Fibroblast of lung (primary cell): ENCODE measurements at places on chromosomes 7 and 10. TPM values are rescaled to one million over a fixed set of nuclear protein-coding genes. Genes with fewer than 3 reads are reported as not detected.
A peak's percentile ranks its signal among the peaks of the same experiment; 100 is the strongest.

The STOX1 gene
- 0.05 and 0.08 TPM in 2 replicates for polyA plus RNA-seq

DNA sequence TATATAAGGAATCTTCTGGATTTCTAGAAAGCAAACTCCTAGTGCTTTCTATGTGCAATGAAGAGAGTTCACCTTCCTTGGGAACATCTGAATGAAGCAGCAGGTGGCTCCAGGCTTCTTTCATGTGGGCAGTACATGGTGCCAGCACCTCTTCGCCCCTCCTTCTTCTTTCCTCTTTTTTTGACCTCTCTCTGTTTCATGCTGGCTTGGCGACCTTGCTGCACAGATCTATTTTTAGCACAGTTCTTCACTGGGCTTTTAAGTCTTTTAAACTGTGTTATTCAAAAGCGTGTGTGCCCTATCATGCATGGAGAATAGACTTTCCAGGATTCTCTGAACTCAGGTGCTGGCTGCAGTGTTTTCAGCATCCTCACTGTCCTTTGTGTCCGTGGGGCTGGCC is 400.3 kb upstream of the PRKCQ start:
- no peaks in the 10 kb centered on the region for H3K27me3 ChIP-seq
- no peaks in the 10 kb centered on the region for H3K4me1 ChIP-seq
- H3K4me3 ChIP-seq, result no peak overlapping the region
- DNase-seq, result no peak

- no peak overlapping the region for H3K4me3 ChIP-seq
- peaks cover 6% of the 10 kb centered on the region for H3K4me1 ChIP-seq
- H3K27ac ChIP-seq, result peak overlapping the region; percentile 13
- H3K36me3 ChIP-seq, result no peaks in the 10 kb centered on the region
Observed at GRCh38 chr10:86779220-86780017, 23.0 kb downstream of the BMPR1A start.

DNA sequence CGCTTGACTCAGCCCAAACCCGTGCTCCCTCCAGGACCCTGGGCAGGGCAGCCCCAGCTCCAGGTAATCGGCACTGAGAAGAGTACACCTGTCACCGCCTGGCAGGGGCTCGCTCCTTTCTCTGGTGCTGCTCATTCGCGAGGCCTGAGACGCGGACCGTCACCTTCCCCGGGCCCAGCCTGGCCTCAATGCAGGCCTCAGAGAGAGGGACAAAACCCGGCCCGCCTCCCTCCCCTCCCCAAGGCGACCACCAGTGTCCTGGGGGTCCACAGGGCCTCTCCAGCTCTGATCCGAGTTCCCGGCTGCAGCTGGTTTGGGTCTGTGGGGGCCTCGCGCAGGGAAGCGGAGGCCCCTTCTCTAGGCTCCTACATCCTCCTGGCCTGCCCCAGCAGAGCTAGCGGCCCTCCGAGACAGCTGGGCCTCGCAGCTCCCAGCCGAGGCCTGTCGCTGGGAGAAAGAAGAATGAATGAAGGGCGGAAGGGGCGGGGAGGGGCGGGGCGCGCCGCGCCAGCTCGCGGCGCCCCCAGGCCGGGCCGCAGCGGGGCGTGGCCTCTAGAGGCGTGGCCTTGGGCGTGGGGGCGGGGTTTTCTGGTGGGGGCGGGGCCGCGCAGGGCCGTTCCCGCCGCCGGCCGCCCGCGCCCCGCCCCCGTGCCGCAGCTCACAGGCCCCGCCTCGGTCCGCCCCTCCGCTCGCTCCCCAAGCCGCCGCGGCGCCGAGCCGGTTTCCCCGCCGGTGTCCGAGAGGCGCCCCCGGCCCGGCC is at the start of gene LIMK1:
Gene LIMK1, plus strand, starts transcription at position 688 of the 760 bp plus-strand sequence. CDS start 187 bp downstream, outside the sequence.
- no peaks in the 10 kb centered on the region for H3K27me3 ChIP-seq
- peaks cover 3% of the 10 kb centered on the region for H3K36me3 ChIP-seq
- H3K27ac ChIP-seq, result peak within 1 kb of the TSS; percentile 58
- peaks cover 13% of the 10 kb centered on the region for H3K4me1 ChIP-seq

- no peaks in the 10 kb centered on the region for H3K4me1 ChIP-seq
- DNase-seq, result no peak
- peaks cover 3% of the 10 kb centered on the region for H3K27me3 ChIP-seq
- no peak overlapping the region for H3K27ac ChIP-seq
- H3K4me3 ChIP-seq, result no peak overlapping the region
- no peaks in the 10 kb centered on the region for H3K36me3 ChIP-seq
Observed at GRCh38 chr10:71799112-71799511, 25.8 kb upstream of the VSIR start.

The NEUROD6 gene
- polyA plus RNA-seq, result not detected in 2 replicates

- H3K4me1 ChIP-seq, result no peaks in the 10 kb centered on the region
- H3K36me3 ChIP-seq, result no peaks in the 10 kb centered on the region
- no peak overlapping the region for H3K4me3 ChIP-seq
- no peaks in the 10 kb centered on the region for H3K27me3 ChIP-seq
- peak; percentile 8 for DNase-seq
Observed at GRCh38 chr7:137245890-137246289, 97.6 kb downstream of the PTN start.

- peak overlapping the region; percentile 38 for H3K27ac ChIP-seq
- DNase-seq, result peak; percentile 72
- peaks cover 13% of the 10 kb centered on the region for H3K4me1 ChIP-seq
- H3K27me3 ChIP-seq, result no peaks in the 10 kb centered on the region
- no peaks in the 10 kb centered on the region for H3K36me3 ChIP-seq
Observed at GRCh38 chr10:110487411-110488331, 10.0 kb upstream of the DUSP5 start.

DNA sequence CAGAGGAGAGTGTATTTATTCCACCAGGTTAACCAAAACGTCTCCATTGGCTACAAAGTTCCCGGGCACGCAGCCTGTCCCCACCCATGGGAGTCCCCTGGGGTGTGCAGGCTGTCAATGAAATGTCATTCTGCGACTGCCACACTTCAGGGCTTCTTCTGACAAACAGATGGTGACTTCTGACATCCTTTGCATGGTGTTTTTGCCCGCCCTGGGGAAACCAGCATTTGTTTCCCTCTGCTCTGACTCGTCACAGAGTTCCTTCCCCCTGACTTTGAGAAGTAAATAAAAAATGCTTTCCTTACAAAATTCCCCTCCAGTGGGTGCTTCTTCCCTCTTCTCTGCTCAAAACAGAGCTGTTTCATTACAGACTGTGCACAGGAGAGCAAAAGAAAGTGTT is 38.2 kb downstream of the TNS3 start:
- no peak overlapping the region for H3K27ac ChIP-seq
- H3K36me3 ChIP-seq, result peaks cover 5% of the 10 kb centered on the region
- H3K4me1 ChIP-seq, result peaks cover 6% of the 10 kb centered on the region
- no peak overlapping the region for H3K4me3 ChIP-seq
- no peaks in the 10 kb centered on the region for H3K27me3 ChIP-seq
- no peak for DNase-seq

DNA sequence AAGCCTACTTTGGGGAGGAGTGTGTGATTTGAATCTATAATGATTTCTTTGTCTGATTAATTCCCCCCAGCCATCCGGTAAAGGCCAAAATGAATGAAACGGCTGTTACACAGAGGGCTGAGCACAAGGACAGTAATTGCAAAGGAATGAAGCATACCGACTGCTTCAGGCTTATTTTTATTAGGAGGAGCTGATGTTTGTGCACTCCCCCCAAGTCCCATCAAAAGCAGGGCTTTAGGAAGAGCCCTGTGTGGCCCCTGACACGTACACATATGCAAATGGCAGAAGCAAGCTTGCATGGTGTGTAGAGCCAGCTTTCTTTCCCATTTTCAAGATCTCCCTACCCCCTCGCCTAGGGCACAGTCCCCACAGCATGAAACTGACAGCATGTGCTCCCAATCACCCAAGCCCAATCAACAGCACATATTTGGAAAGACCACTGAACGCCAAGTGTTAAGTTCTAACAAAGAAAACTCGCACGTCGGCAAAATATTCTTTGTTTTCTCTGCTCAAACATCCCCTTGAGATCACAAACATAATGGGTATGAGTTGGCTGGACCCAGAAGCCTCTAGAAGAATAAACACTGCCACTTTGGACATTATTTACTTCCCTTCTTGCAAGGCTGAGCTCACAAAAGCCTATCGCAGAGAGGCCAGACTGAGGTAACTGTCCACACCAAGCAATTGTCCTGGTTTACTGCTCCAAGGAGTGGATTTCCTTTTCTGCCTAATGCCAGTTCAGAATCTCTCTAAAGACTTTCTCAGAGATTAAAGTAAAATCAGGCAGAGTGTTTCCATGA is 143.0 kb downstream of the CUBN start:
- no peak overlapping the region for H3K4me3 ChIP-seq
- H3K4me1 ChIP-seq, result peaks cover 17% of the 10 kb centered on the region
- H3K36me3 ChIP-seq, result no peaks in the 10 kb centered on the region
- H3K27ac ChIP-seq, result peak overlapping the region; percentile 93
- no peaks in the 10 kb centered on the region for H3K27me3 ChIP-seq

- no peak for DNase-seq
- no peaks in the 10 kb centered on the region for H3K27me3 ChIP-seq
- H3K27ac ChIP-seq, result no peak overlapping the region
- H3K36me3 ChIP-seq, result peaks cover 26% of the 10 kb centered on the region
Observed at GRCh38 chr7:6172224-6172909, 100.1 kb downstream of the CYTH3 start.

DNA sequence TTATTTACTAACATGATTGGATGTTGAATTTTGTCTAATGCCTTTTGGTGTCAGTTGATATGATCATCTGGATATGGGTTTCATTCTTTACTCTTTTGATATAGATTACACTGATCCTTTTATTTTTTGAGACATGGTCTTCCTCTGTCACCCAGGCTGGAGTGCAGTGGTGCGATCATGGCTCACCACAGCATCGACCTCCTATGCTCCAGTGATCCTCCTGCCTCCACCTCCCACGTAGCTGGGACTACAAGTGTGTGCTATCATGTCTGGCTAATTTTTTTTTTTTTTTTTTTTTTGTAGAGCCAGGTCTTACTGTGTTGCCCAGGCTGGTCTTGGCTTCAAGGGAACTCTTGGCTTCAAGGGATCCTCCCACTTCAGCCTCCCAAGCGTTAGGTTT is 27.1 kb downstream of the BMS1 start:
- DNase-seq, result no peak
- no peak overlapping the region for H3K4me3 ChIP-seq
- H3K4me1 ChIP-seq, result no peaks in the 10 kb centered on the region
- no peaks in the 10 kb centered on the region for H3K27me3 ChIP-seq

DNA sequence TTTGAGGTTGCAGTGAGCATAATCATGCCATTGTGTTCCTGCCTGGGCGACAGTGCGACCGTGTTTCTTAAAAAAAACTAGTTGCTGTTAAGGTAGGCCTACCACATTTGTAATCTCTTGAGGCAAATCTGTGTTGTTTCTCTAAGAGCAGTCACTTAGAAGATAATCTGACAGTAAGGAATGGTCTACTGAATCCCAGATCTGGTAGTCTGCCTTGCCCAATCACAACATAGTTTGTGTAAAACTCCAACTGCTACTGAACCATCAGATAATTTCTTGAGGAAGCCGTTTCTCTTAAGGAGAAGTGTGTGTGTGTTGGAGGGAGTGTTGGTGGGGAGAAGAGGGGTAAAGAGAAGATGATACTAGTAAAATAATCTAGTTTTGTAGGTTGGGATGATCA is 5.0 kb downstream of the NRF1 start:
- H3K27ac ChIP-seq, result no peak overlapping the region
- peaks cover 2% of the 10 kb centered on the region for H3K4me1 ChIP-seq
- H3K36me3 ChIP-seq, result no peaks in the 10 kb centered on the region
- no peak for DNase-seq
- no peak overlapping the region for H3K4me3 ChIP-seq

The UCMA gene
- not detected in 2 replicates for polyA plus RNA-seq

DNA sequence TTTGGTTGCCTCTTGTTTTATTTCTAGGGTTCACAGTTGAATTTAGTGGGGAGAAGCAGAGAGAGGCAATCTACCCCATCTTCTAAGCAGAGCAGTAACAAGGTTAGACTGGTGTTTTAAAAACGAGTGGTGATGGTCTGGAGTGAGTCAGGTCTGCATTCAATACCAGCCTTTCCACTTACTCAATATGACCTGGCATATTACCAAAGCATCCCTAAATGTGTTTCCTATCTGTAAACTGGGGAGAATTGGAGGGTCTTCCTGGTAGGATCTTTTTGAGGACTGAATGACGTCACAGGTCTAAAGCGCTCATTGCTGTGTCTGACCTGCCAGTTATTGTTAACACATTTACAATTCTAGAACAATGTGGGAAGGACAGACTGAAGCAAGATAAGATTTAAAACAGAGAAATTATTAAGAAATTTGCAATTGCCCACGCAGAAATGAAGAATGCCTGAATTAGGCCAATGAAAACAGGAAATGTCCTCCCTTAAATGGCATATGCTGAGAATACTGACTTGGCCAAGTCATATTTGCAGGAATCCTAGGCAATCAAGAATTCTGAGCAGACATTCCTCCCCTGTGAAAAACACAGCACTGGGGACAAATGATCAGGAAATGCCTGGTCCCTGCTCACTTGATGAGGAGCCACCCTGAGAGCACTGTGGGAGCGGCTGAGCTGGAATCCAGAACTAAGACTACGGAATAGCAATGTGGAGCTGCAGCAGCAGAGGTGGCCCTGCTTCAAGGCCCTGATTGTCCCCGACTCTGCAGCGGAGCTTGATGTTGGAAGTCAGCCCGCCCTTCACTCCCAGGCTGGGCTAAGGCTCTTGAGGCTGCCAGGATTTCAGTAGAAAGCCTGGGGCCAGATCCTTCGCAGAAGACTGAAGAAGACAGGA is 184.5 kb upstream of the CXCL12 start:
- no peaks in the 10 kb centered on the region for H3K27me3 ChIP-seq
- no peak overlapping the region for H3K4me3 ChIP-seq
- peak overlapping the region; percentile 66 for H3K27ac ChIP-seq
- H3K4me1 ChIP-seq, result peaks cover 15% of the 10 kb centered on the region
- peak; percentile 72 for DNase-seq
- no peaks in the 10 kb centered on the region for H3K36me3 ChIP-seq

GRCh38 chr7:146053492-146053891 is 63.1 kb upstream of the CNTNAP2 start:
- no peak for DNase-seq
- no peak overlapping the region for H3K27ac ChIP-seq
- H3K36me3 ChIP-seq, result no peaks in the 10 kb centered on the region
- no peaks in the 10 kb centered on the region for H3K27me3 ChIP-seq
